ENCODE measurements at places on chromosomes 5 and 9.
A peak's percentile ranks its signal among the peaks of the same experiment; 100 is the strongest.

DNA sequence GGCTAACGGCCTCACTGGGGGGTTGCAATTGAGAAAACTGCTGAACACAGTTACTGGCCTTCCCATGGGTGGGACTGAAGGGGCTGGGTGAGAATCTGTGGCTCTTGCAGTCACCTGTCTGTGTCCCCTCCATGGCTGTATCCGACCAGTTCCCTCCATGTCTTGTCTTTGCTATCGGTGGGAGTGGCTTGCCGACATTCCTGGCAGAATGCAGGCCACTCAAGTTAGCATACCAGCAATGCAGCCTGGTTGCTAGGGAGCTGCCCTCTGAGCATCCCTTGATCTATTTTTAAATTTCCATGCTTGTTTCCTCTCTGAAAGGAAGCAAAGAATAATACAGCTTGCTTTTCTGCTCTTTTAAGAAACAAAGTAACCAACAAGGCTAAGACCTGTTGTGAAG lies 1509.7 kb upstream of the WWC1 start:
- no peak overlapping the region for H3K27ac ChIP-seq
- DNase-seq, result no peak
- H3K27me3 ChIP-seq, result no peaks in the 10 kb centered on the region
- no peaks in the 10 kb centered on the region for H3K36me3 ChIP-seq

DNA sequence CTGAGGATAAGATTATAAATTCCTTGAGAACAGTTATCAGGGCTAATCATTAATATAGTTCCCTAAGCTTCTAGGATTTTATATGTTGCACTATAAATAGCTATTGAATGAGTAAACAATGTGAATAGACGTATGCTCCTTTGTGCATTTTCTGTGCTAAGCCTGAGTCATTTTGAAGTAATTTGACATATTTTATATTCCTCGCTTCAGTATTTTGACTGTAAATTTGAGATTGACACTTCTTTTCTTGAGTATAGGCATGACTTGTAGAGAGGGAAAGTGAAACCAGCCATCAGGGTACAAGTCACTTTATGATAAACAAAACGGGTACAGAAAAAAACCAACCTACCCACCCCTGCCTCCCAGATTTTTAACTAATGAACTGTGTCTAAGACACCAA lies 367.7 kb upstream of the PRR16 start:
- peaks cover 28% of the 10 kb centered on the region for H3K4me1 ChIP-seq
- DNase-seq, result peak; percentile 38
- H3K27me3 ChIP-seq, result no peaks in the 10 kb centered on the region
- peak overlapping the region; percentile 64 for H3K4me3 ChIP-seq

- no peak overlapping the region for H3K4me3 ChIP-seq
- no peaks in the 10 kb centered on the region for H3K36me3 ChIP-seq
- H3K4me1 ChIP-seq, result no peaks in the 10 kb centered on the region
Observed at GRCh38 chr5:174533751-174534241, 190.6 kb upstream of the MSX2 start.

DNA sequence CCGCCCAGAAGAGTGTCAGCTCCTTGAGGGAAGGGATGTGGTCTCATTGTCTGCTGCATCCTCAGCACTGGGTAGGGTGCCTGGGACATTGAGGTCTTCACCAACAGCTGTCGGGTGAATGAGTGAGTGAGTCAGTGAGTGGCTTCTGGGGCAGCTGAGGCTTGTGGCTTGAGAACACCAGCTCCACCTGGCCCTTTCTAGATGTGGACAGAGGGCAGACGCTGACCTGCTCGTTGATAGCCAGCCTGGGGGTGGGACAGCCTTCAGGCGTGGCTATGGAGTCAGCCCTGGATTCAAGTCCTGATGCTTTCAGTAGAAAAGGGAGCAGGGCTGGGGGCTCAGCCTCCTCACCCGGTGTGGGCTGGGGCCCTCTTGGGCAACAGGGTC lies 215.1 kb downstream of the C9orf50 start:
- peaks cover 4% of the 10 kb centered on the region for H3K36me3 ChIP-seq
- no peak overlapping the region for H3K27ac ChIP-seq
- H3K4me3 ChIP-seq, result no peak overlapping the region
- no peak for DNase-seq
- peaks cover 8% of the 10 kb centered on the region for H3K4me1 ChIP-seq
- H3K27me3 ChIP-seq, result peaks cover 41% of the 10 kb centered on the region

DNA sequence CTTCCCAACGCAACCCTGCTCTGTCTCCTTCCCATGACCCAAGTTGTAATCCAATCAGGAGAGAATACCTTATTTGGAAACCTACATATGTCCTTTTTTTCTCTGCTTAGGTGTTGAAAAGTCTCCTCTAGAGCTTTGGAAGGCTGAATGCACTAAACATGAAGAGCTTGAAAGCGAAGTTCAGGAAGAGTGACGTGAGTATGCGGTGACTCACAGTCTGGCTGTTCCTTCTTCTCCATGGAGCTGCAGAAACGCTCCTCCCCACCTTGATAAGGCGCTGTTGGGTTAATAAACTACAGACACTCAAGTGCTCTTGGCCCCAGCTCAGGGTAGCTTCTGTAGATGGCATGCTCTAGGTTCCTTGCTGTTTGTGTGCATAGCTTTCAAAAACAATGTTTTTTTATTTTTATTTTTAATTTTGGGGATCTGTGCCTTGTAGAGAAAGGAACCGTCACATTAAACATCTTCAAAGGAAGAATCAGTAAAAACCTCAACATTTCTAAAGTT lies 30.7 kb downstream of the RAI14 start:
- H3K4me1 ChIP-seq, result no peaks in the 10 kb centered on the region
- no peaks in the 10 kb centered on the region for H3K36me3 ChIP-seq
- peaks cover 1% of the 10 kb centered on the region for H3K27me3 ChIP-seq
- H3K4me3 ChIP-seq, result no peak overlapping the region
- H3K27ac ChIP-seq, result no peak overlapping the region

GRCh38 chr5:132219981-132220380 lies 7.7 kb downstream of the P4HA2 start:
- H3K36me3 ChIP-seq, result no peaks in the 10 kb centered on the region
- H3K4me1 ChIP-seq, result no peaks in the 10 kb centered on the region
- no peak overlapping the region for H3K4me3 ChIP-seq
- no peak overlapping the region for H3K27ac ChIP-seq

DNA sequence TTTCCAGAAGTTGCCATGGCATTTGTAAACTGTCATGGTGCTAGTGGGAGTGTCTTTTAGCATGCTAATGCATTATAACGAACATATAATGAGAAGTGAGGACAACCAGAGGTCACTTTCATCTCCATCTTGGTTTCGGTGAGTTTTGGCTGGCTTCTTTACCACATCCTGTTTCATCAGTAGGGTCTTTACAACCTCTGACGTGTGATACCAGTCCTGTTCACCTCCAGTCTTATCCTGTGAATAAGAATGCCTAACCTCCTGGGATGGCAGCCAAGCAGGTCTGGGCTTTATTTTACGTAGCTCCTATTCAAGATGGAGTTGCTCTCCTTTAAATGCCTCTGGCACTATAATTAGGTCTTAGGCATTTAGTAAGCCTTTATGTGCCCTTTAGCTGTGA lies 20.4 kb upstream of the RFK start:
- no peaks in the 10 kb centered on the region for H3K36me3 ChIP-seq
- DNase-seq, result peak; percentile 21
- H3K4me1 ChIP-seq, result peaks cover 18% of the 10 kb centered on the region
- peaks cover 11% of the 10 kb centered on the region for H3K27me3 ChIP-seq
- H3K27ac ChIP-seq, result no peak overlapping the region

- DNase-seq, result peak; percentile 1
- H3K4me3 ChIP-seq, result no peak overlapping the region
- no peaks in the 10 kb centered on the region for H3K27me3 ChIP-seq
- no peak overlapping the region for H3K27ac ChIP-seq
- H3K36me3 ChIP-seq, result peaks cover 8% of the 10 kb centered on the region
Observed at GRCh38 chr5:64958757-64959391, 190.1 kb downstream of the CWC27 start.

GRCh38 chr9:135990468-135991429 lies 29.6 kb upstream of the UBAC1 start:
- peaks cover 2% of the 10 kb centered on the region for H3K27me3 ChIP-seq
- no peak overlapping the region for H3K4me3 ChIP-seq
- no peaks in the 10 kb centered on the region for H3K36me3 ChIP-seq
- DNase-seq, result peak; percentile 45
- H3K4me1 ChIP-seq, result no peaks in the 10 kb centered on the region
- H3K27ac ChIP-seq, result no peak overlapping the region

- DNase-seq, result no peak
- peaks cover 11% of the 10 kb centered on the region for H3K36me3 ChIP-seq
- H3K4me3 ChIP-seq, result peak overlapping the region; percentile 72
Observed at GRCh38 chr5:141431286-141431685, 979 bp downstream of the PCDHGA12 start.

DNA sequence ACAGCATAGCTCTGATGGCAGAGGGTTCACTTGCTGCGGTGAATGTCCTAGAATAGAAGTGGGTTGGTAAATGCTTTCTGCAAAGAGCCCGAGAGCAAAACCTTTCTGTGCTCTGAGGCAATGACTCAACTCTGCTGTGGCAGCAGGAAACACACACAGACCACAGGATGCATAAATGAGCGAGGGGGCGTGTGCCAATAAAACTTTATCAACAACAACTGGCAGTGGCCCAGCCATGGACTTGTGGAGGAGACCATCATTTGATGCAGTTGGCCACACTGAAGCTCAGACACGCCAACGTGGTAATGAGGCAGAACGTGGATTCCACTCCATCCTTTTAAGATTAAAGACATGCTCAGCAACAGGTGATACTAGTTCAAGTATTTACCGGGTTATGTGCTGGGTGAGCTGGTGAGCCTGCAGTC lies 6.8 kb downstream of the MRPL36 start:
- peak overlapping the region; percentile 73 for H3K4me3 ChIP-seq
- H3K4me1 ChIP-seq, result peaks cover 41% of the 10 kb centered on the region
- peaks cover 8% of the 10 kb centered on the region for H3K36me3 ChIP-seq
- peak; percentile 80 for DNase-seq
- H3K27me3 ChIP-seq, result peaks cover 8% of the 10 kb centered on the region

- H3K4me3 ChIP-seq, result no peak overlapping the region
- no peak for DNase-seq
- H3K27ac ChIP-seq, result no peak overlapping the region
- no peaks in the 10 kb centered on the region for H3K4me1 ChIP-seq
Observed at GRCh38 chr5:17734011-17734410, 99.8 kb downstream of the TAF11L14 start.

- H3K36me3 ChIP-seq, result no peaks in the 10 kb centered on the region
- H3K27ac ChIP-seq, result no peak overlapping the region
- no peak overlapping the region for H3K4me3 ChIP-seq
- no peaks in the 10 kb centered on the region for H3K27me3 ChIP-seq
Observed at GRCh38 chr9:4226331-4227250, 73.3 kb downstream of the GLIS3 start.

DNA sequence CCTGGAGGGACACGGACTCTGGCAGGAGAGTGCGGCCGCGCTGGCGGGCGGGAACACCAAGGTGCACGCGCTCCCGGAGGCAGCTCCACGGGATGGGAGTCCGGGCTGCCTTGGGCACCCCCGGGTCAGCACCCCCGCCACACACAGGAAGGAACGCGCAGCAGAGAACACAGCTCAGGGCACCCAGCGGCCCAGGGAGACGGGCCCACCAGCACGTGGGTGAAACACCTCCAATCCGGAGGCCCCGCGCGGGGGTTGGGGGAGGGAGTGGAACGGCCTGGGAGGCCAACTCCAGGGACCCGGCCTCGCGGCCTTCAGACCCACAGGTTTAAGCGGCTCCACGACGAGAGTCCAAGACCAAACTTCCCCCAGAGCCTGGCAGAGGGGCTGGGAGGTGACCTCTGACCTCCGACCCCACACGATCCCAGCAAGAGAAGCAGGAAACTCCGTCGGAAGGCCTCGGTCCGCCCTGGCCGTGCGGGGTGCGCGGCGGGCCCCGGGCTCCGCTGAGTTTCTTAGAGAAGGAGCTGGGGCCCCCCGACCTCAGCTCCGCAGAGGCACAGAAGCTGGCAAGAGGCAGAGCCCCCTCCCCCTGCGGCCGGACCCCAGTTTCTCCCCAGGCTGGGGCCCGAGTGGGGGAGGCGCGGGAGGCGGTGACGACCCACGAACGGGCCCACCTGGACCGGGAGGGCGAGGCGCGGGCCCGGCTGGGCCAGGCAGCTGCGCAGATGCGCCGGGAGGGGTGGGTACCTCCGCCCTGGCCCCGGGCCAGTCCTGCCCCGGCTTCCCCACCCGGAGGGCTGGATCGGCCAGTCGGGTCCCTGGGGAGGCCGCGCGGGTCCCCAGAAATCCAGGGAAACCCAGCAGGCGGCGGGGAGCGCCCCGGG lies 851 bp downstream of the NACC2 start:
- no peak overlapping the region for H3K27ac ChIP-seq
- H3K36me3 ChIP-seq, result no peaks in the 10 kb centered on the region
- peaks cover 13% of the 10 kb centered on the region for H3K27me3 ChIP-seq
- peak overlapping the region; percentile 57 for H3K4me3 ChIP-seq
- peak; percentile 58 for DNase-seq

GRCh38 chr9:18726546-18726945 lies 252.6 kb downstream of the ADAMTSL1 start:
- no peaks in the 10 kb centered on the region for H3K36me3 ChIP-seq
- H3K4me3 ChIP-seq, result no peak overlapping the region
- no peaks in the 10 kb centered on the region for H3K4me1 ChIP-seq

DNA sequence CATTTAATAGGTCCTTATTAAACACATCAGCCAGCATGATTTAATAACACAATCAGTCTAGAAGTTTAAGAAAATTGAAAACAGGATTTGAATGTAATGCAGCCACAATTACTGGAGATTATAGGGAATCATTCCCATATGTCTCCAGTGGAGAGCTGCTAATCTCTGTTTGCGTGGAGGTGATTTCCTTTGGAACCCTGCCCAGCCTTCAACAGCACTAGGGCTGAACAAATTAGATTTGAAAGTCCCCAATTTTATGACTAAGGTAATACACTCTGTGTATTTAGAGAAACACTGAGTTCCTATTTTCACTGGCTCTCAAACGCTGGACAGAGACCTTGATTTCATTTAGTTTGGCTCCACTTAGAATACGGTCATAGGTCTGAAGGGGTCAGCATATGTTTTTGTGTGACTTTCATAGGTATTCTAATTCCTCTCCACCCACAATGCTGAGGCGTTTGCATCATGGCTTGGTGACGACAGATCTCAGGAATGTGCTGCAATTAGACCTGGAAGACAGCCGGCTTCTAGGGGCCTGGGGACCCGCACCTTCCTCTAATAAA lies 508.3 kb downstream of the EBF1 start:
- H3K36me3 ChIP-seq, result no peaks in the 10 kb centered on the region
- no peaks in the 10 kb centered on the region for H3K4me1 ChIP-seq
- no peak overlapping the region for H3K27ac ChIP-seq
- no peak overlapping the region for H3K4me3 ChIP-seq
- no peak for DNase-seq

- H3K4me1 ChIP-seq, result no peaks in the 10 kb centered on the region
- H3K27ac ChIP-seq, result no peak overlapping the region
- DNase-seq, result no peak
- H3K4me3 ChIP-seq, result no peak overlapping the region
- no peaks in the 10 kb centered on the region for H3K36me3 ChIP-seq
Observed at GRCh38 chr5:159026781-159027180, 72.9 kb downstream of the EBF1 start.

DNA sequence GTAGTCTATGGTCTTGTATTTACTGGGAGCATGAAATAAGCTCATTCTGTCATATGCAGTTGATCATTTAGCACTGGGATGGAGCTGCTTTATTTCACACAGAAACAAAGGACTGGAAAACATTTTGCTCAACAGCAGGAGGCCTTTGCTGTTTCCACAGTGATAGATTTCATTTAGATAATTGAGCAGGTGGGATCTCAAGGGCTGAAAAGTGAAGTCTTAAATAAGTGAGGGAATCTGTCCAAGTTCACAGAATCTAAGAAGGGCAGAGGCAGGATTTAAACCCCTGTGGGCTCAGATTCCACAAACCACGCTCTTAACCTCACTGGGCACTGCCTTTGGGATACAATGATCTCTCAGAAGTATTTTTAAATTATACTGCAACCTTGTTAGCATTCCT lies 47.8 kb downstream of the PRLR start:
- H3K27ac ChIP-seq, result no peak overlapping the region
- H3K4me3 ChIP-seq, result no peak overlapping the region
- no peaks in the 10 kb centered on the region for H3K27me3 ChIP-seq
- no peaks in the 10 kb centered on the region for H3K36me3 ChIP-seq
- no peak for DNase-seq
- no peaks in the 10 kb centered on the region for H3K4me1 ChIP-seq
